Endodermal cell (in vitro differentiated cells): ENCODE measurements at places on chromosomes 6 and 20.

GRCh38 chr6:31157513-31158139, at the start of gene CCHCR1:
CCHCR1 (minus strand) TSS chr6:31157802; CDS start chr6:31157600, 202 bp downstream.
- H3K36me3 ChIP-seq = peaks cover 24% of the 10 kb centered on the region
- no peak for DNase-seq
- peaks cover 3% of the 10 kb centered on the region for H3K4me1 ChIP-seq
- no peak within 1 kb of the TSS for H3K27ac ChIP-seq

GRCh38 chr6:156971153-156971885, 194.1 kb downstream of the ARID1B start:
- no peaks in the 10 kb centered on the region for H3K4me1 ChIP-seq
- no peak overlapping the region for H3K27ac ChIP-seq
- no peak for DNase-seq
- H3K4me3 ChIP-seq = no peak overlapping the region
- no peaks in the 10 kb centered on the region for H3K36me3 ChIP-seq

DNA sequence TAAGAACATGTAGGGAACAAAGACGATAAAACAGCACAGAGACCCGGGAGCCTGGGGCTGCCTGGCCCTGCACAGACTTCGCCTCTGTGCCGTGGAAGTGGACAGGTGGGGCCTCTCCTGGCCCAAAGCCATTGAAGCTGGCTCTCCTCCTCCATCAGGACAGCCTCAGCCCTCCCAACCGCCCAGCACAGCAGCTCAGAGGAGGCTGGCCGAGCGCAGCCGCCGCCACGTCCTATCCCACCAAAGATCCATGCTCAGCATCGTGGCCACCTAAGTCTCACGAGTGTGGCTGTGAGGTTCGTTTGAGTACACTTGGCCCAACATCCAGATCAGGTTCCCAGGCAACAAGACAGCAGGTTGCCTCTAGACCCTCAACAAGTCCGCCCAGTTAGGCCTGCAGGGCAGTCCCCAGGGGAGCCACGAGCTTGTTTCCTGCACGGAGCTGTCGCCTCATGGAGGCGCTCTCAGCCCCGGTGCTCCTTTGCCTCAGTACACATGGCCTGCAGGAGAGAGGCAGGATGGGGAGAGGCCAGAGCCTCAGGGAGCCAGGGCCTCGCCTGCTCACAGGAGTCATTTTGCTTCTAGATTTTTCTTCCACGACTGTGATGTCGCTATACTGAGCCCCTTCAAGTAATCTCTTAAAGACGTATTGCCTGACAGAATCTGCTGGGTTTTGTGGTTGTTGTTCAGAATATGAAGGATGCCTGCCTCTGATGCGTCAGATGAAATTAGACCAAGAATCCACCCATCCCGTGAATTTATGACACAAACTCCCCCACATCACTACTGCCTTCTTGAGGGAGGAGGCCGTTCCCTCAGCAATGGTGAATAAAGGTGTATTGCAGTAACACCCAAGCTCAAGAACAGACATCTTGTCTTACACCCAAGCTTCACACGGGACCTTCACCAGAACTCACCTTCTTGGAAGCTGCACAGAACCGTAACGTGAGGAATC, 102.7 kb downstream of the RNASET2 start:
- H3K4me3 ChIP-seq = no peak overlapping the region
- H3K27me3 ChIP-seq = no peaks in the 10 kb centered on the region
- H3K4me1 ChIP-seq = no peaks in the 10 kb centered on the region
- H3K36me3 ChIP-seq = no peaks in the 10 kb centered on the region

DNA sequence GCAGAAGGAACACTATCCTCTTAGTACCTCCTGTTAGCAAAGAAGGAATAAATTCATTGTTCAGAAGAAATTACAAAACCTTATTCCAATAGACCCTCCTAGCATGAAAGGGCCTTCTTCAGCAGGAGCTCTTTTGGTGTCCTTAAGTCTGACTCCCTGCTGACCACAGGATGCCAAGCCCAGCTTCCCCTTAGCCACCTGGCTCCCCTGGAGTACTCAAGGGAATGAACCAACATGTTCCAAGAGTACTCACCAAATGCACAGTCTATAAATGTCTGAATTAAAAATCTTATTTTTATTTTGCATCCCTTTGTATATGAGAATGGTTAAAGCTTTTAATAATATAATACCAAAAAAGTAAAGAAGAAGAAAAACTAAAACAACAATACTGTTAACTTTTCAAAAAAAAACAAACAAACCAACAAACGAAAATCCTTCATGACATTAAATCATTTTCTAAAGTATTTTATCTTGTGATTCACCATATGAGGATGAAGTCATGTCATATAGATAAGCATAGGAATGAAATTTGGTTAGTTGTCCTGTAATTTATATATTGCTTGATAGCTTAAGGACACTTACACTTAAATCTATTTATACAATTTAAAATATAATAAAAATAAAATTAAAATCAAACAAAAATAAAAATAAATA, 1355.1 kb downstream of the HACE1 start:
- peak; percentile 40 for DNase-seq
- no peak overlapping the region for H3K4me3 ChIP-seq
- H3K36me3 ChIP-seq = no peaks in the 10 kb centered on the region

DNA sequence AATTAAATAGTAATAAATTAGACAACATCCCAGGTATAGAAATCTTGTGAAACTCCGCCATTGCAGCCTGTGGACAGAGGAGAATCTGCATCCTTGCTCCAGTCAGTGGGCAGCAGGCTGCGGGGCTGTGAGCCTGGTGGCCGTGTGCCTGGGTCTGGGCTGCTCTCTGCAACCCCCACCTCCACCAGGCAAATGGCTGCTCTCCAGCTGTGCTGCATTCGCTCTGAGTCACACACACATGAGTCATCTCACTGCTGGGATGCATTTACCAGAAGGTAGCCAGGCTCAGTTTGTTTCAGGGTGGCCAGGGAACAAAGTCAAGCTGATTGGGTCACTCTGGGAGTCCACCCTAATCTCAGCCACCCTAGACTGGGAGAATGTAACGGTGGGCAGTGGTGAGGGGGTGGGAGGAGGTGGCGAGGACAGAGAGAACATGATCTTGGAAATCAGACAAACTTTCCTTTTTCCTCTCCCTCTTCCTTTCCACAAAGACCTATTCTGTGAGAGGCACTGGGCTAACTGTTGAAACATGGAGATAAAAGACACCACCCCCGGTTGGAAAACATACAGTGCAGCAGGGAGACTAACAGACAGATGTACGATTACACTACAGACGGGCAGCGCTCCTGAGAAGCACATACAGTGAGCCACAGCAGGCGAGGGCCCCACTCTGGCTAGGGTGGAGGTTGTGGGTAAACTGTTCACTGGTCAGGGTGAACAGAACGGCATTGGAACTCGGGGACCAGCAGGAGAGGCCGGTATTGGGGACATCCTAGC, 59.2 kb downstream of the TRAM2 start:
- peaks cover 35% of the 10 kb centered on the region for H3K36me3 ChIP-seq
- peak; percentile 94 for DNase-seq
- peak overlapping the region; percentile 16 for H3K4me3 ChIP-seq
- H3K27me3 ChIP-seq = no peaks in the 10 kb centered on the region
- H3K27ac ChIP-seq = peak overlapping the region; percentile 66

DNA sequence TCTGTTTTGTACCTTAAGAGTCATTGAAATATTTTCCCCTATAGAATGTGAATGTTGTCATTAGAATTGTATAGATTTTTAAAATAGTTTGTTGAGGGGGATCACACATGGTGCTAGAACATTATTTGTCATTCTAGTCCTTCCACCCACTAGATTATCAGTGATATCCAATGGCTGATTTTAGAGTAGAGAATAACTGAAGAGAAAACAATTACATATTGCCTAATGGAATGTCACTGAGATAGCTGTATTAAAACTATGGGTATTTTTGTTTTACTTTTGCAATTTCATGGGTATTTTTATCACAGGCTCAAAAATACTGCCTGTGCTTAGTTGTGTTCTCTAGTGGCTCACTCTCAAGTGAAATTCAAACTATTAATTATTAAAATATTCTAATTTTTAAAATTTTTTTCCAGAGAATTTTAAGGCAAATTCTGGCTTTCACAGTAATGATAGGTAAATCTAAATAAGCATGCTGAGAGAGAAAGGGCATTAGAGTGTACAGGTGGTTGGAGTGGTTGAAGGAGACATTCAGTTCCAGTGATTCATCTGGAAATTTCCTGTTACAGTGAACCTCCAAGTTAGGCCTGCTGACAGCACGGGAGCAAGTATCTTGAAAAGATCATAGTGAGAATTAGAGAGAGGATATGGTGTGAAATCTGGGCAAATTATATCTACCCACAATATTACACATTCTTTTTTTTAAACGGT, 399.6 kb downstream of the NKAIN2 start:
- H3K27me3 ChIP-seq = no peaks in the 10 kb centered on the region
- no peak overlapping the region for H3K4me3 ChIP-seq
- H3K36me3 ChIP-seq = no peaks in the 10 kb centered on the region
- H3K4me1 ChIP-seq = no peaks in the 10 kb centered on the region
- H3K27ac ChIP-seq = no peak overlapping the region

- H3K27me3 ChIP-seq = no peaks in the 10 kb centered on the region
- peak overlapping the region; percentile 78 for H3K27ac ChIP-seq
- H3K4me3 ChIP-seq = no peak overlapping the region
- H3K36me3 ChIP-seq = no peaks in the 10 kb centered on the region
These were observed 745.5 kb downstream of the C6orf118 start for GRCh38 chr6:164563924-164564323.

DNA sequence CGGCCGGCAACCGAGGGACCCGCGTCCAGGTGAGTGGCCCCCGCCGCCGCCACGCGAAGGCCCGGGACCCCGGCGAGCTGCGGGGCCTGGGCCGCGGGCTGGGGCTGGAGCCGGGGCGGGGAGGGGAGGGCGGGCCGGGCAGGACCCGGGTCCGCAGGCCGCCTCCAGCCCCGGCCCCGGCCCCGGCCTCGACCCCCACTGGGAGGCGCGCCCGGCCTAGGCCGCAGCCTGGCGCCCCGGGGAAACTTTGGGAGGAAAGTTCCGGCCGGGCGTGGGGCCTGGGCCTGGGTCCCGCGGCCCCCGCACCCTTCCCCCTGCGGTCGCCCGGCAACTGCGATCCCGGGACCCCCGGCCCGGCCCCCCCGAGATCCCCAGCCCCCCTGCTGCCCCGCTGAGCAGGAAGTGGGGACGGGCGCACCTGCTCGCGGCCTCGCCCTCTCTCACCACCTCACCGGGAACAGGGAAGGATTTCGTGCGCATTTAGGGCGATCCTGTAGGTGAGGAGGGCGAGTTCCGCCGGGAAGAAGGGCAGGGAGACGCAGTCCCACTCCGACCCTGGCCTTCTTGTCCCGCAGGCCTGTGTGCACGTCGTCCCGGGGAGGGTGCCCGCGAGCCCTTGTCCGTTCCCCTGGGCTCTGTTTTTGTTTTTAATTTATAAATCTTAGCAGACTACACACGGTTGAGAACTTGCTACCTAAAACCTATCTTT, 402 bp downstream of the OSBPL2 start:
- H3K4me3 ChIP-seq = peak overlapping the region; percentile 92
- no peak overlapping the region for H3K27ac ChIP-seq
- DNase-seq = peak; percentile 69

- H3K4me1 ChIP-seq = no peaks in the 10 kb centered on the region
- H3K27ac ChIP-seq = peak overlapping the region; percentile 24
- H3K36me3 ChIP-seq = peaks cover 36% of the 10 kb centered on the region
- H3K4me3 ChIP-seq = no peak overlapping the region
- DNase-seq = no peak
These were observed 74.1 kb downstream of the SULF2 start for GRCh38 chr20:47711046-47711752.

DNA sequence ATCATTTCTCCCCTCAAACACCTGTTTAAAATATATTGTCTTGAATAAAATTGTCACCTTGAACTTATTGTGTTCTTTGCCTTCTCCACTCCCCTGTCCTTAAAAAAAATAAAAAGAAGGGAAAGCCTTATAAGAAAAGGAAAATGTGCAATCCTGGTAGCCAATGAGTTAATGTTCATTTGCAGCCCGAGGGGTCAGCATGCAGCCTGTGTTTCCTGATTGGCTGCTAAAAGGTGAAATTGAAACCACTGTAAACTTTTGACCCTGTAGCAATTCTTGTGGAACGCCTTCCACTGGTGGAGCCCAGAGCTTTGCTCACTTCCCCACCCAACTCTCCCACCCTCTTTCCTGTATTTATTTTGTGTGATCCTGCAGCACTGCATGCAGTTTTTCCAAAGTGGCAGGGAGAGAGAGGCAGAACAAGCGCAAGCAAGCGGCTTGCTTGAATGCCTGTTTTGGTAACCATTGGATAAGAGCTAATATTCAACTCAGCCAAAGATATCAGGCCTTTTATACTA, 74.9 kb downstream of the NCOA3 start:
- no peak overlapping the region for H3K27ac ChIP-seq
- DNase-seq = peak; percentile 61
- peaks cover 4% of the 10 kb centered on the region for H3K36me3 ChIP-seq
- H3K4me1 ChIP-seq = peaks cover 9% of the 10 kb centered on the region
- no peaks in the 10 kb centered on the region for H3K27me3 ChIP-seq

DNA sequence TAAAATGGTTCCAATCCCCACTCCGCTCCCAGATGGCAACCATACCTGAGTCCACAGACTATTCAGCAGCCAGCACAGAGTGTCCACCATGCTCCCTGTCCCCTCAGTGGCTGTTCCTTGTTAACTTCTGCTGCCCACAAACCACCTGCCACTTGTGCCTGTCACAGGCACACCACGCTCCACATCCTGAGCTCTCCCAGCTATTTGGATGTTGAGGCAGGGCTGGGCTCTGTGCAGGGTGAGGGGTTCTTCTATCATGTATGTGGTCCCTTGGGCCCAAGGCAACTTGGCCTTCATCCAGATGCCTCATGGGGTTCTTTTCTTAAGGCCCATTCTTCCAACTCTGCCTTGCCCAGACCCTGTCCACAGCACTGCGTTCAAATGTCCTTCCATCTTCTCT, 34.0 kb upstream of the NXT1 start:
- H3K27ac ChIP-seq = no peak overlapping the region
- H3K36me3 ChIP-seq = no peaks in the 10 kb centered on the region
- H3K4me1 ChIP-seq = no peaks in the 10 kb centered on the region
- no peak overlapping the region for H3K4me3 ChIP-seq

- no peaks in the 10 kb centered on the region for H3K4me1 ChIP-seq
- peak overlapping the region; percentile 97 for H3K4me3 ChIP-seq
- peak overlapping the region; percentile 98 for H3K27ac ChIP-seq
These were observed 920 bp upstream of the RNF5 start for GRCh38 chr6:32177183-32177787.

DNA sequence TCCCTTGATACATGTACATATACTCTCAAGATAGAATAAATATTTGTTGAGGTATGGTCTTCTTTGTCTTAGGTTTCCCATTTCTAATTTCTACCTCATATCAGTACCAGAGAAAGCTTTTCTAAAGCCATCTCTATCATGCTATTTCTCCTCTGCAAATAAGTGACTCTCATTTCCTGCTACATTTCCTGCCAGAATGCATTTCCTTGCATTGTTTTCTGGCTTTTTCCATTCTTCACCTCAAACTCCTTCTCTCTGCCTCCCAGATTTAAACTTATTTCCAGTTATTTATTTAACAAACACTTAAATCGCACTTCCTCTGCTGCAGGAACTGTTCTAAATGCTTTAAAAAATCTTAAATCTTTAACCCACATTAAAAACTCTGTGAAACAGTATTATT, 74.4 kb upstream of the STMND1 start:
- H3K36me3 ChIP-seq = no peaks in the 10 kb centered on the region
- H3K27me3 ChIP-seq = no peaks in the 10 kb centered on the region
- H3K27ac ChIP-seq = no peak overlapping the region
- H3K4me1 ChIP-seq = no peaks in the 10 kb centered on the region
